ENCODE measurements at places on chromosomes 13 and 19.

GRCh38 chr13:102033857-102034331, 368.0 kb downstream of the FGF14 start:
- no peak for DNase-seq

- no peak for DNase-seq
These were observed 6.1 kb upstream of the GMIP start for GRCh38 chr19:19649580-19649995.

GRCh38 chr19:4474514-4475022, 2.5 kb downstream of the HDGFL2 start:
- DNase-seq: no peak

- DNase-seq: peak; percentile 69
These were observed 14.9 kb downstream of the ARID3A start for GRCh38 chr19:940591-941291.

- DNase-seq: no peak
These were observed 1600.9 kb upstream of the MIR17HG start for GRCh38 chr13:89746554-89746953.

DNA sequence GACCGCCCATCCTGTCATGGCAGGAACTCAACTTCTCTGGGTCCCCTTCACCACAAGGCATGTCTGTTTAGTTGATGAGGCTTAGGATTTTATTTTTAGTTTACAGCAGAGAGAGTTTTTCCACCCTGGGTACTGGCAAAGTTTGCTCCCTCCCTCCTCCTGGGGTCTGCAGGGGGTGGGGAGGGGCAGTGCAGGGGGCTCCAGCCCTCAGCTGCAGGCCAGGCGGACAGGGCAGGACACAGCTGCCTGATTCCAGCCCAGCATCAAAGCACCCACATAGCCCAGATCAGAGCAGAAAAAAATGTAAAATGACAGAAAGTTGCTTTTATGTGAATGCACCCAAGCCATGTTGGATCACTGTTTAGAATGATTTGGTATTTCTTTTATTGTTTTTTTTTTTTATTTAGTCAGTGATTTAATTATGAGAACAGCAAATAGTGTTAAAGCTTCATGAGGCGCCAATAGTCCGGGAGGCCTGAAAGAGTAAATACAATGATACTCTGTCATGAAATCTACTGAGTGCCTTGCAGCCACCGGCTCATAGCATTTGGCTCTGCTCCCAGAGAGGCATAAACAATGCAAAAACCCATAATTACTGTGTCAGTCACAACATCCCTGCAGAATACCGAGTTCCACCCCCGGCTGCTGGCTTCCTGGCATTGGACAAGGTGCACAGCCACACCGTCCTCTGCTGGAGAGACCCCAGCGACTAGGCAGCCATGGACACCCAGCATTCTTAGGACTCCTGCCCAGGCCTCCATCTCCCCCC, 923.5 kb downstream of the UQCRFS1 start:
- no peak for DNase-seq

GRCh38 chr19:34508540-34508939, 27.0 kb downstream of the WTIP start:
- DNase-seq: no peak

GRCh38 chr13:101846701-101847100, 394.2 kb downstream of the ITGBL1 start:
- DNase-seq: no peak

DNA sequence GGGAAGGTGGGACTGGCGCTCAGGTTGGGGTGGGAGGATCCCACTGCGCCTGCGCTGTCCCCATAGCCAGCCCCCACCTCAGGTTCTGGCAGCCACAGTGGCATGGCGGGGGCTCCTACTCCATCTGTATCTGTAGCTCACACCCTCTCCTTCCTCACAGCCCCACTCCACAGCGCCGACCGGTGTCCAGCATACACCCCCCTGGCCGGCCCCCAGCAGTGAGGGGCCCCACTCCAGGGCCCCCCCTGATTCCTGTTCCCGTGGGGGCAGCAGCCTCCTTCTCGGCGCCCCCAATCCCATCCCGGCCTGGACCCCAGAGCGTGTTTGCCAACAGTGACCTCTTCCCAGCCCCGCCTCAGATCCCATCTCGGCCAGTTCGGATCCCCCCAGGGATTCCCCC, 6.0 kb downstream of the TMED1 start:
- DNase-seq: no peak

DNA sequence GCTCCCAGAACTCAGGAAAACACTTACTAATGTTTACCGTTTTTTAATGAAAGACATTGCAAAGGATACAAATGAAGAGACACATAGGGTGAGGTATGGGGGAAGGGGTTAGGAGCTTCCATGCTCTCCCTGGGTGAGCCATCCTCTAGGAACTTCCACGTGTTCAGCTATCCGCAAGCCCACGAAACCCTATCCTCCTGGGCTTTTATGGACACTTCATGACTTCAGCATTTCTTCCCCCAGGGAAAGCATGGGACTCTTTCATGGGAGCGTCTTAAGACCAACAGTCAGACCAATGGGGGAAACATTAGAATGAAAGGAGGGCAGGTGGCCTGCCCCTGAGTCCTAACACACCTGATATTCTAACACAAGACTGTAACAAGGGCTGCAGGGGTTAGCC, 6.6 kb upstream of the ESD start:
- DNase-seq: no peak

- DNase-seq: no peak
These were observed 55.4 kb downstream of the KDM4B start for GRCh38 chr19:5024282-5024681.

DNA sequence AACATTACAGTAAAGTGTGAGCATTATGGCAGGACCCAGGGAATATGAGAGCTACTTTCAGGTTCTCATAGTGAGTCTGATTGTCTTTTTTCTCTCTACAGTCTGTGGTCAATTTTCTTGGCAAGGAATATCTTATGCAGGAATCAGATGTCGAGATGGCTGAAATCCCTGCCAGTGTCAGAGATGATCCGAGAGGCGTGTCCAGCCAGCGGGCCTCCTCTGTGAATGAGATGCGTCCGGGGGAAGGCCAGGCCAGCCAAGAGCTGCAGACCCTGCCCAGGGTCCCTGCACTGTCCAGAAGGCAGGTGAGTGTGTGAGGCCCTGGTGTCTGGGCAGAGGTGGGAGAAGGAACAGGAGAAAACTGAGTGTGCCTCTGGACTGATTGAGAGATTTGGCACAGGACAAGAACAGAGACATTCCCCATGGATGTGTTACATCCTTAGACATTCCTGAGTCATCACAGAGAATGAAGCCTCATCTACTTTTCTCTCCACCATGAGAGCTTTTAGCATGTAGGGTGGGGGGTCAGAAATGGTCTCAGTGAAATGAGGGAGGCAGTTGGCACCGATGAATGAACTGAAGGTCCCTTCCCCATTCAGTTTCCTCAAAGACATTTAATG, 27.3 kb upstream of the EDDM13 start:
- no peak for DNase-seq

- no peak for DNase-seq
These were observed 2.2 kb downstream of the ZSCAN22 start for GRCh38 chr19:58328999-58329398.

DNA sequence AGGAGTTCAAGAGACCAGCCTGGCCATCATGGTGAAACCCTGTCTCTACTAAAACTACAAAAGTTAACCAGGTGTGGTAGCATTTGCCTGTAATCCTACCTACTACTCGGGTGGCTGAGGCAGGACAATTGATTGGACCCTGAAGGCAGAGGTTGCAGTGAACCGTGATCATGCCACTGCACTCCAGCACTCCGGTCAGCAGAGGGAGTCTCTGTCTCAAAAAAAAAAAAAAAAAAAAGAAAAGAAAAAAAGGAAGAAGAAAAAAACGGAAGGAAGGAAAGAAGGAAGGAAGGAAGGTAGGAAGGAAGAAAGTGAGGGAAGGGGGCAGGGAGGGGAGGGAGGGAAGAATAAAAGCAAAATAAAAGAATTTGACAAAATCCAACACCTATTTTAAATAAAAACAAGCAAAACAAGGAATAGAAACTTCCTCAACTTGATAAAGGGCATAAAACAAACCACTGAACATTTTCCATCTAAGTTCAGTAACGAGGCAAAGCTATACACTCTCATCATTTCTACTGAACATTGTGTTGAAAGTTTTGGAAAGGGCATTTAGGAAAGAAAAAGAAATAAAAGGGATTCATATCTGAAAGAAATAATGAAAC, 411.6 kb upstream of the SLITRK5 start:
- no peak for DNase-seq

DNA sequence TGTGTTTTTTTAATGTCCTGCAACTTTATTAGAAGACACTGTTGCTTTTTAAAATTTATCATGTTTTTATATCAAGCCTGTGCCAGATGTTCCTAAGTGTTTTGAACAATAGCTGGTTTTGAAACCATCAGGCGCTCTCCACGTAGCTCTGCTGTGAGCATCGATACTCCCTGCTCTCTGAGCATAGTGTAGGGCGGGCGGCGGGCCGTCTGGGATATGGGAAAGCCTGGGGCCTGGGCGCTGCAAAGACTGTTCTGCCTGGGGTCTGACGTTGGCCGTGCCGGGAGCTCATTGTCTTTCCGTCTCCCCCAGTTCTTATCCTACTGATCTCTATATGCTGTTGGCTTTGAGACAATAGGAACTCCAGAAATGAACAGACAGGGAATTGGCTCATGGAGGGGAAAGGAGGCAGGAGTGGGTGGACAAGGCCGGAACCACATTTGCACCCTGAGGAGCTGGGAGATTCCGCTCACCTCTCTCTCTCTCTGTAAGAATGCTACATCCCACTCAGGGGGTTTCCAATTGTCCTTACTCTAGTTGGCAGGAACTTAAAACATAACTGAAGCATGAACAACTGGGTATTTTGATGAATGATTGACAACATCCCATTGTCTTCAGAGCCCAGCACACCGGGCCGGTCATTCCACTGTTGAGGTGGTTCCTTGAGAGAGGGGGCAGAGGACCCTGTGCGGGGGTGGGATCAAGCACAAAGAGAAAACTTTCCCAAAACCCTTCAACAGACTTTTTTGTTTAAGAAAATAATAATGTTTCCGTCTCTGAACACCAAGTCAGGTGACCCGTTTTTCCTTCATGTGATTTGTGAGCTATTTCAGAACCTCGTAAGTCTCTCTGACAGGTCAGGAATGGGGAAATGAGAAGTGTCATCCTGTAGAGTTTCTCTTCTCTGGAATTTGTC, 64.7 kb downstream of the COL4A2 start:
- DNase-seq: no peak

- no peak for DNase-seq
These were observed 15.5 kb upstream of the SLC7A10 start for GRCh38 chr19:33241091-33241529.

- DNase-seq: no peak
These were observed 67.2 kb upstream of the OLFM4 start for GRCh38 chr13:52961256-52961910.

GRCh38 chr19:30209617-30210600, 162.3 kb upstream of the ZNF536 start:
- DNase-seq: no peak

DNA sequence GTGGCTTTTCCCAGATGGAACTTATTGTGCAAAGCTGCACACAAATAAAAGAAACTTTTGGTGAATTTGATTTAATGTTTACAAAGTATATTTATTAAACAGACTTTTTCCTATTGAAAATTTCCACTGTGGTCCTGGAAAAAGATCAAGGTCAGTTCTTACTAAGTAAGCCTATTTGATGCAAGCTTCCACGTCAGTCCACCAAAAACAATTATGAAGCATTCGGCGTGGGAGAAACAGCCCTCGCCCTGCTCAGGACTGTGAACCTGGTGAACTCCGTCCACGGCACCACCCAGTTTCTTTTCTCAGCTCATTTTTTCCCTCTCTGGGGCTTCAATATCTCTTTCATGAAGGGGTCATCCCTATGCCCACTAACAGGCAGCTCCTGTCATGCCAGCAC, 149.8 kb downstream of the EFNB2 start:
- DNase-seq: no peak

- peak; percentile 84 for DNase-seq
These were observed 543 bp upstream of the NUP62 start for GRCh38 chr19:49929611-49930482.

GRCh38 chr19:56821209-56821608, 19.3 kb downstream of the PEG3 start:
- DNase-seq: no peak

GRCh38 chr19:4083677-4084546, 17.2 kb upstream of the ZBTB7A start:
- DNase-seq: no peak

GRCh38 chr13:44739120-44739519, 163.0 kb upstream of the TSC22D1 start:
- DNase-seq: no peak

DNA sequence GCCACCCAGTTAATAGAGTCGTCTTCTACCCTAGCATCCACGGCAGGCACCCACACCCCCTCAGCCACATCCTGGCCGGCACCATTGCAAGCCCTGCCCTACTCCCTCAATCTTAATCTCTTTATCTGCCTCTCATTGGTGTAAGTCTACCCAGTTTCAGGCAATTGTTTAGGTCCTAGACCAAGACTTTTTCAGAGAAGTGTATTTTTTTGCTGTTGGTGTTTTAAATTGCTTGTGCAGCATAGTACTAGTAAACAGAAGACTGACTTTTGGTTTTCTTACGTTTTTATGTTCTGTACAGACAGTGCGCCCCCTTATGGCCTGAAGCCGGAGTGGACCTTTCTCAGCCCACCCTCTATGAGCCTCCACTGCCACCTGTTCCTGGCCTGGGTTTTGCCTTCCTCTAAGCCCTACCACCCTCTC, 2.3 kb upstream of the LCP1 start:
- DNase-seq: peak; percentile 65

DNA sequence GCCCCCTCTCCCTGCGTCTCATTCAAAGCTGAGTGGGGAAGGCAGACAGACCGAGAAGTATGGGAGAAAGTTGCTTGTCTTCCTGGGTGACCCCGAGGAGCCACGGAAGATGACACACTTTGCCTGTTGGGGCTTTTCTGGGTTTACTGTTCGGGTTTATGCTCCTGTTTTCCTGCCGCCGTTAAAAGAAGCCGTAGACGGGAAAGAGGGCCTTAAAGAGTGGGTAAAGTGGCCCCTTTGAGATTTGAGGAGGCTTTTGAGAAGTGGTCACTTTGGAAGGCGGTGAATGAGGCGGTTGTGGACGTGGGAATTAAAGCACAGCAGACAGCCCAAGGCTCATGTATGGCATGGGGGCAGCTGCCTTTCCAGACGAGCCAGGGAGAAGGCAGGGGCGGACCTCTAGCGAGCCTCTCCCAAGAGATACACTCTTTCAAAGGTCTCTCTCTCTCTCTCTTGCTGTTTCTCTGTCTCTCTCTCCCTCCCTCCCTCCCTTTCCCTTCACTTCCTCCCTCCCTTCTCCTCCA, 493 bp upstream of the LHFPL6 start:
- no peak for DNase-seq

DNA sequence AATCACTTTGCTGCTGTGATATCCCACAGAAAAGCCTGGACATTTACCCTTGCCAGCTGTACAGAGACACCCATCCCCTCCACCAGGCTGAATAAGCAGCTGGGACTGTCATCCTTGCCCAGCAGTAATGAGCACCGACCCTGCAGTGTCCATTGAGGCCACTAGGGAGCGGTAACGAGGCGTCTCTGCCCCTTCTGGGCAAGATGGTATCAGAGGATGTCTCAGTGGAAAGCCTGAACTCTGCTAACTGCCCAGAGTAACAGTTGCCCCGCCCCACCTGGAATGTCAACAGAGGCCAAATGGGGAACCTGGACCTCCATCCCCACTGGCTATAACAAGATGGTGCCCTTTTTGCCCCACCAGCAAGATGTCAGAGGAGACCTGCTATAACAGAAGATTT, 22.8 kb upstream of the CEACAM20 start:
- DNase-seq: no peak
